Left lobe of liver (tissue), 2 donors: ENCODE measurements at places on chromosomes 6 and 20. TPM values are rescaled to one million over a fixed set of nuclear protein-coding genes. Genes with fewer than 3 reads are reported as not detected.

GRCh38 chr6:41921712-41921998, 356 bp downstream of the BYSL start:
- no peak for DNase-seq

DNA sequence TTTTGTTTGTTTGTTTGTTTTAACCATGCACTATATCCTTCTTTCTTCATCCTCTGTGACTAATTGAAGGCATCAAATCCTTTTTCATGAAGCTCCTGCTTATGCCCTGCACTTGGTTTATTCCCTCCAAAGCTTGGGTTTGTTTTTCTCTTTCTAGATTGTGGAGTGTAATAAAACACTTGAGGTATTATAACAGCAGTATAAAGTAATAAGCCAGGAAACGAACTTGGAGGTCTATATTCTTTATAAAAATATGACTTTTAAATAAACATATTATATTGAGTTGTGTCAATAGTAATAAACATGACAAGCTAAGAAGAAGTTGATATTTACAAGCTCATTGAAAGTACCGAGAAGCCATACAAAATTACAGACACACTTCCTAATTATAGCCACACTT, 659.4 kb downstream of the RFPL4B start:
- DNase-seq, result no peak

DNA sequence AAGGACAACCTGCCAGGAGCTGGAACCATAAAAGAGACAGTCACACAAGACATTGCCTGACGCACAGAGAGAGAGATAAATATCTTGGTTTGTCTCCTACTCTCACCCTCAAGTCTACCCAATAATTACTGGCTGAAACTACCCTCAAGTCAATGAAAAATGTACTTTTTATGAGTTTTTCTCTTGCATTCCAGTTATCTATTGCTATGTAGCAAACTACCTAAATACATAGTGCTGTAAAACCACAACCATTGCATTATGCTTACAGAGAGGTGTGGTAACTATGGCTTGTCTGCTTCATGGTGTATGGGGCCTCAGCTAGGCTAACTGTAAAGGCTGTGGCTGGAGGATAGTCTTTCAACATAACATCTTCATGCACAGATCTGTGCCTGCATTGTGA, 247.8 kb downstream of the HAO1 start:
- DNase-seq, result no peak

DNA sequence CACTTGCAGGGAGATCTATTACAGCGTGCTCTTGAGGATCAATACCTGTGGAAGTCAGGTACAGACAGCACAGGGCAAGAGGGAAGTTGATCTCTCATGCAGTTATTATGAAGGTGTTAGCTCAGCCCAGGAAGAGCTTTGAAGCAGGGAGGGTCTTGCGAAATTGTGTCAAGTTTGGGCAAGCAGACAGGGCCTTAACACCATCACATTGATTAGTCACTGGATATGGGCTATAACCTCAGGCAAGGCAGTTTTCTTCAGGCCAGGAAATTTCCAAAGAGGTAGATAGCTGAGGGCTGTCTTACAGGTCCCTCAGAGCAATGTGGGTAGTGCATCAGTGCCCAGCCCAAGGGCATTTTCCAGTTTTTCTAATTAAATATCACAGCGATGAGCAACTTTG, 643.8 kb downstream of the DHX35 start:
- DNase-seq, result no peak

GRCh38 chr20:11277170-11277569, 603.4 kb upstream of the JAG1 start:
- DNase-seq, result no peak

- no peak for DNase-seq
Observed at GRCh38 chr6:137657351-137657911, 163.2 kb upstream of the OLIG3 start.

DNA sequence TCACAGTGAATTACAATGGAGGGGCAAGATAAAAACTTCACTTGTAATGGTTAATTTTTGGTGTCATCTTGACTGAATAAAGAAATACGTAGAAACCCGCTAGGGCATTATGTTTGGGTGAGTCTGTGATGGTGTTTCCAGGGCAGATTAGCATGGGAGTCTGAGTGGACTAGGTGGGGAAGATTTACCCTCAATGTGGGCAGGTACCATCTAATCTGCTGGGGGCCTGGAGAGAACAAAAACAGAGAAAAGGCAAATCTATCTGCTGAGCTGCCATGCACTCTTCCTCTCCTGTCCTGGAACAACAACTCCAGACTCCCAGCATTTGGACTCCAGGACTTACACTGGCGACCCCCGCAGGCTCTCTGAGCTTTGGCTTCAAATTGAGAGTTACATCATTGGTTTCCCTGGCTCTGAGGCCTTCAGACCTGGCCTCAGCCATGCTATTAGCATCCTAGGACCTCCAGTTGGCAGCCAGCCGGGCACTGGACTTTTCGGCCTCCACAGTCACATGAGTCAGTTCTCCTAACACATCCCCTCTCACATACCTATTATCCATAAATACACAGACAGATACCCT, 19.7 kb downstream of the NINL start:
- no peak for DNase-seq

DNA sequence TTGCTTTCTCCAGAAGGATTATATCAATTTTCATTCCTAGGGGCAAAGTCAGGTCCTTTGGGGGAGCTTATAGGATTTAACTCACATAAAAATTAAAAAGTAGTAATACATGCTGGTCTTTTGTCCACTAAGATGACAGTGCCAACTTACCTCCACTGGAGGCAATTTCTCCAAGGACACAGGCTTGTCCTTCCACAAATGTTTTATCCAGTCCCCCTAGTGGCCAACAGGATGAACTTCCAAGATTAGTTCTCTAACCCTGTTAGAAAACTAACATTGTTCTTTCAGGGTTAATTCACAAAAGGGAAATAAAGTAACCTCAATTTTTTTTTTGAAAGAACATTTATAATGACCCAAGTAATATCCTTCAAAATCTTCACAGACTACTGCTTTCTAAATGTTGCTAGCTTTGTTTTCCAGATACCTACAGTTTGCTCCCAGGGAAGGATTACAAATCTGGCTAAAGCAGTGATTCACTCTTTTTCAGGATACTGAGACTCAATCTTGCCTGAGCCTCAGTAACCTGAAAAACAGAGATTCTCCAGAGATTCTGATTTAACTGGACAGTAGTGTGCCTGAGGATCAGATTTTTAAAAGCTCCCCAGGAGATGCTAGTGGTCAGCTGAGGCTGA, 31.7 kb upstream of the UBR2 start:
- DNase-seq, result no peak

DNA sequence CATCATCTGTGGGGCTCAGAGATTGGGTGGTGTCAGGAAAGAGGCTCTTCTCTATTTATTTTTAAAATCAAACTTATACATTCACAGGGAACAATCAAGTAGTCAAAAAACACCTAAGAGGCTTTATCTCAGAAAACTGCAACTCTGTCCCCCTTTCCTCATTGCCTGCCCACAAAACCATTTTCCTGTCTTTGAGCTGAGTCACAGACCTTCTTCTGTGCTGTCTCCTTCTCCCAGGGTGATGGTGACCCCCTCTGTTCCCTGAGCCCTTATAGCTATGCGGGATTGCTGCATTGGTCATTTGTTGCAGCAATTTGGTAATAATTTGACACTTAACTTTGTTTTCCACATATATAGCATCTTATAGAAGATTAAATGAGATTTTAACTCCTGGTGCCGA, 195.2 kb upstream of the PROKR2 start:
- no peak for DNase-seq

- DNase-seq, result no peak
Observed at GRCh38 chr6:120077489-120077888, 727.9 kb upstream of the MAN1A1 start.

SLC12A5 gene
- total RNA-seq, result not detected
